ELR (cell line): ENCODE measurements at places on chromosomes 12 and 14.

GRCh38 chr12:109741286-109741969 lies 27.8 kb downstream of the FAM222A start:
- DNase-seq: no peak

GRCh38 chr14:21083565-21084325 lies 13.6 kb downstream of the ARHGEF40 start:
- no peak for DNase-seq

DNA sequence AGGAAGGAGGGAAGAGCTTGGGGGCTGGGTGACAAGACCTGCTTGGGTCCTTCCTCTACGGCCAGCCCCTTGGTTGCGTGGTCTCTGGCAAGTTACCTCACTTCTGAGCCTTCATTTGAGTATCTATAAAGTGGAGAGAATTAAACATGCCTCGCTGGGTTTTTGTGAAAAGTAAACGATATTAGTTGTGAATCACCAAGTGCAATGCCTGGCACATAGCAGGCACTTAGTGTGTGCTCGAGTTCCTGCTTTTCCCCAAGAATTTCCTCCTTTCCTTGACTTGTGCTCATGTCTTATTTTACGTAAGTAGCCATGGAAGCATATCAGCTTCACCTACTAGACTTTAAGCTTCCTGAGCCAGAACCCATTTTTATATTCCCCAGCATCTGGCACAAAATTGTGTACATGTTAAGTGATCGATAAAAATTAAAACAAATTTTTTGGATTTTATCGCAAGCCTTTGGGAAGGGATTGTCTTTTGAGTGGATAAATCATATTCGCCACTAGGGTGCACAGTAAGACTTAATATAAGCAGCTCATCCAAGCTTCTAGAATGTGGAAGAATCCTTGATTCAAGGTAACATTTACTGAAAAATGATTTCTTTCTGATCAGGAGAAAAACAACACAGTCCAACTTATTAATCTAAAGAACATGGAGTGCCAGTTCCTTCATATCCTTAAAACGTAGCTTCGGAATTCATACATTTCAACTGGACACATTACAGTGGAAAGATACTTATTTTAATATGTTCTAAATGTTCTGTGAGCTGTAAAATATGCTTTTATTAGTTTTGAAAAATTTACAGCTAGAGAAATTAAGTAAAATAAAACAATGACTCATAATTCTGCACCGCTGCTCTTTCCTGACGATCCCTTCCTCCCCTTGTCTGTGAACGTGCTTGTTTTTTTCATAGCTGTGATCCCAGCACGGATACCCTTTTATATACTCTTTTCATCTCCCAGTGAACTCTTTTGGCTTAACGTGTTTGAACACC lies 62.0 kb downstream of the SLC25A47 start:
- DNase-seq: peak; percentile 84

DNA sequence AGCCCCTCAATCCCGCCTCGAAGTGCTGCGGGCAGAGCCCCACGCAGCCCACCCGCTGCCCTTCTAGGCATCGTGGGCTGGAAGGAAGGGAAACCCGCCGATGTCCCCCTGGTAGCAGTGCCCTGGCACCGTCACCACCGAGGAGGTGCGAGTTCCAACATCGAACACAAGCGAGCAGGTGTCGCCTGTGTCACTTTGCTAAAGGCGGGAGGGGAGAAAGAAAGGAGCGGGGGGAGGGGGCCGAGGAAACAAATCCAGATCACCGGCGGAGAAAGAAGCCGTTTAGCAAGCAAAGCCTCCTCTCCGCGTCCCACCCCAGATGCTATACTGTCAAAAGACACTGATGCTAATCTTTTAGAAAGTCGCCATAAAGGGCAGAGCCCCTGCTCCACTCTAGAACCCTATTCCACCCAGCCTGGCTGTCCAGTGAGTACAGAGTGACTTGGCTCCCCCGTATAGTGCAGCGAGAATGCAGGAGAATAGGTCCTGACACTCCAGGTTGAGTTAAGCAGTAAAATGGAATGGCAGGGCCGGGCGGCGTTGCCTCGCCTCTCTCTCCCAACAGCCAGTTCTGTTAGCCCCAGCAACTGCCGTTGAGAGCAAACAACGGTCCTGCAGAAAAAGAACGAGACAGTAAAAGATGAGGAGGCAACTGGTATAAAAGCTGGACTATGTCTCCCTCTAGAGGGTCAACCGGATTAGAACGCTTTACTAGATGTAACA lies 67.9 kb upstream of the USP15 start:
- peak; percentile 84 for DNase-seq

- DNase-seq: no peak
These were observed 128.7 kb upstream of the BMP4 start for GRCh38 chr14:54085232-54085761.
